Muscle of arm (tissue), 14 donors: ENCODE measurements at places on chromosomes 4 and X. TPM values are rescaled to one million over a fixed set of nuclear protein-coding genes. Genes with fewer than 3 reads are reported as not detected.
A peak's percentile ranks its signal among the peaks of the same experiment; 100 is the strongest.

TBX22 gene
- polyA plus RNA-seq: not detected

CLDN22 gene
- not detected for polyA plus RNA-seq

GPR82 gene
- polyA plus RNA-seq: not detected

STPG2 gene
- polyA plus RNA-seq: not detected

TEX11 gene
- polyA plus RNA-seq: not detected

TIGD4 gene
- 4.3 TPM for polyA plus RNA-seq

LRP2BP gene
- polyA plus RNA-seq: 7.3 TPM

- DNase-seq: no peak
Measured at GRCh38 chr4:62051332-62051731, 851.2 kb downstream of the ADGRL3 start.

FAT1 gene
- 102 TPM for polyA plus RNA-seq

- no peak for DNase-seq
Measured at GRCh38 chr4:9904976-9905587, 116.2 kb downstream of the SLC2A9 start.

ERAS gene
- polyA plus RNA-seq: not detected

ATP1B4 gene
- polyA plus RNA-seq: 436 TPM

- DNase-seq: no peak
Measured at GRCh38 chr4:108902769-108903168, 139.9 kb upstream of the ETNPPL start.

- DNase-seq: no peak
Measured at GRCh38 chrX:138866643-138867042, 155.1 kb upstream of the FGF13 start.

DNA sequence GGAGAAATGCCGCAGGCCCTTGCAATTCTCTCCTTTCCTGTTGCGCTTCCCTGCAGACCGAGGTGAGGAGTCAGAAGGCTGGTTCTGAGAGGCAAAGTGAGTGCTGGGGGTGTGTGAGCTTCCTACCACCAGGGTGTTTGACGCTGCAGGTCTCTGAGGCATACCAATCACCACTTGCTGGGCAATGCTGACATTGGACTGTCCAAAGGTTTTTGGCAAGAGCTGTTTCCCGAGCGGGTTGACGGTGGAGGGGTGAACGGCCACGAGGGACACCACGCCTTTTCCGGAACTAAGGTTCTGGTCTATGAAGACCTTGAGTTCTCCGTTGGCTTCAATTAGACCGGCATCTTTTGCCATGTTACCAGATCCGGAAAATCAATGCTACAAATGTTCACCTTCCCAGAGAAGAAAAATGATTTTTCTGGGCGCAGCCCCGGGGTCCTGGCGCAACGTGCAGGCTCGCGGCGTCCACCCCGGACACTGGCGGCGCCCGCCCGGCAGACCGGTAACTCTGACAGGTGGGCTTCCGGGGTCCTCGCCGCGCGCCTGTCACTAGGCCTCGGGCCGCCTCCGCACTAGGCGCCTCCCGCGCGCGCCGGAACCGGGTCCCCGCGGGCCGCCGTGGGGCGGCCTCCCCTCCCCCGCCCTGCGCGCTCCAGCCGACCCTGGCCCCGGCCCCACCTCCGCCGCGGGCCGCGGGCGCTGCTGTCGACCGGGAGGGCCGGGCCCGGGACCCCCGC lies 44.9 kb upstream of the FAM47C start:
- DNase-seq: no peak

PABPC1L2B gene
- not detected for polyA plus RNA-seq

DNA sequence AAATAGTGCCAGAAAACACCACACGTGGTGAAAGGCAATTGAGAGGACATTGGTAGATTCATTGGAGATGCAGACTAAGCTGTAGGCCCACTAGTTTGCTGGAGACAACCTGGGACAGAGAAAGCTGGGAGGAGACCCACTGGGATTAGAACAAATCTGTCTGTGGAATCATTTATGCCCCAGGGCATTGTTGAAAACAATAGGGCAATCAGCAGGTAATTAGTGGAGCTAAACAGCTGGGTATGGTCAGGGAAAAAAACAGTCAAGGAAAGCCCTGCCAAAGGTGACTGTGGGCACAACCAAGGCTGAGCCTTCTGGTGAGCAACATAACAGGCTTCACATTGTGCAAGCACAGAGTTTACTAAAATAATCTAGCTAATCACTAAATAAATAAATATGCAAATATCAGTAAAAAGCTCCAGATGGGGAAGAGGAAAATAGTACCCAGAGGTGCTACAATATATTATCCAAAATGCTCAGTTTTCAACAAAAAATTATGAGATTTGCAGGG lies 9.0 kb downstream of the TCEAL3 start:
- no peak for DNase-seq

- DNase-seq: no peak
Measured at GRCh38 chrX:20454117-20454516, 187.4 kb upstream of the RPS6KA3 start.

GRCh38 chr4:176953021-176953420 lies 160.3 kb upstream of the VEGFC start:
- no peak for DNase-seq

PNMA6A gene
- polyA plus RNA-seq: 1.2 TPM

DNA sequence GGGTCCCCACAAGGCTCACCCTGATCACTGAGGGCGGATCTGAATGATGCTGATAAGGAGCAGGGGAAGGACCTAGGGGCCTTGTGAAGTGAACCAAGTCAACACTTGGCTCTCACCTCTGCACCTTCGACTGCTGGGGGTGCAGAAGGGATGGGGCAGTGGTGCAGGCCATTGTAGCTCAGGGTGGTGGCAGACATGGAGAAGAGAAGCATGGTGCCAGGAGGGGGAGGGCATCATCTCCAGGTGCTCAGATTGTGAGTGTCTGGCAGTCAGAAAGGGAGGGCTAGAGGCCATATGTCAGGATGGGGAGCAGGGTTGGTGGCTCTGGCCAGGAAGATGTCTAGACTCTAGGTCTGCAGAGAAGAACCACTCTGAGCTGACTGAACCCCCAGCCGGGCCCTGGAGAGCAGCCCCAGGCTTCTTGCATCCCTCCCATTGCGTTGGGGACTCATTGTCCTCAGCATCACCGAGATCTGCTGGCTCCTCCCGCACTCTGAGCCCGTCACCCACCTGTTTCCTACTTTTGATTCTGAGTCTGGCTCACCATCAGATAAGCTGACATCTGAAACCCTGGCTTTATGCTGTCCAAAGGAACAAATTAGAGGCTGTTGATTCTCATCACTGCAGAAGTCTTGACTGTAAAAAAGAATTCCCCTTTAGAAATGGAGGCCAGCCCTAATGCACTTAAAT lies 3.8 kb downstream of the APLN start:
- DNase-seq: no peak

DNA sequence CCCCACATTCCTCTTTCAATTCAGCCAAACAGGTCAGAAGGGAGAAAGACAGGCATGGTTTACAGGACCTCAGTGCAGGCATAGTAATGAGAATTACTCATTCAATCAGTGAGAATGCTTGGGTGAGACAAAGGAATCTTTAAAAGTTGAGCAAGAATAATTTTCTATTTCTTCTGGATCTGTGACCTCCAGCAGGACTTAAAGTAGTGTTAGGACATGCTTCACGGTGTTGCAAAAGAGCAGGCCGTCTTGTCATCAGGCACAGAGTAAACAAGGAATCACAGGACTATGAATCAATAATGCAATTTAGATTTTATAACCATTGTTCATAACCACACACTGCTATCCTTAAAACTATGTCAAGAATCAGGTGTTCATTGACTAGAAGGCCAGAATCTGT lies 130.6 kb upstream of the GLRA2 start:
- DNase-seq: no peak

- no peak for DNase-seq
Measured at GRCh38 chrX:12986164-12986779, 11.4 kb downstream of the TMSB4X start.

- peak; percentile 52 for DNase-seq
Measured at GRCh38 chrX:153926858-153927671, 1.0 kb upstream of the ARHGAP4 start.

DNA sequence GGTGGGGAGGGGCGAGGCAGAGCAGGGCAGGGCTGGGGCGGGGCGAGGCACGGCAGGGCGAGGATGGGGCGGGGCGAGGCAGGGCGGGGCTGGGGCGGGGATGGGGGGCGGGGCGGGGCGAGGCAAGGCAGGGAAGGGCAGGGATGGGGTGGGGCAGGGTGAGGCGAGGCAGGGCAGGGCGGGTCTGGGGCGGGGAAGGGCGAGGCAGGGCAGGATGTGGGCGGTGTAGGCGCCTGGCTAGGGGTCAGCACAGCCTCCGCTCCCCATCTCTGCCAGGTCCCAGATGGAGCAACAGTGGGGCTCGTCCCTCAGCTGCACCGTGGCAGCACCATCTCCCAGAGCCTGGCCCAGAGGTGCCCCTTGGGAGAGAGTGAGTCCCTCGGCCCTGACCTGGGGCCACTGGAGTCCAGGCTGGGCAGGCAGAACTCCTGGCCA lies 4.2 kb upstream of the SRPK3 start:
- no peak for DNase-seq

DNA sequence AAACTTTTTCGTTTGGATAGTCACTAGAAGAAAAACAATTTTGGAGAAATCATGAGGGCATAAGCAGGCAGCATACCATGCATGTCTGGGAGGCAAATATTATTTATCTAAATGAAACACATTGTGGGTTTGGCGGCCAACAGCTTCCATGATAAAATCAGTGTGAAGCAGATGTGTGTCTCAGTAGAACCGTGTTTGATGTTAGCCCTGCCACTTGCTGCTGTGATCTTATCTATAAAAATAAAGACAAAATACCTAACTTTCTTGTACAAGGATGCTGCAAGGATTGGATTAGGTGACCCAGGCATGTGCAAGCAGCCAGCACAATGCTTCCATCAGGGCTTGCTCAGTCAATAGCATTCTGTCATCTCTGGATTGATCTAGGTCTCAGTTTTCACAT lies 341.4 kb downstream of the PACRGL start:
- no peak for DNase-seq

- no peak for DNase-seq
Measured at GRCh38 chrX:10507181-10507580, 113.2 kb downstream of the MID1 start.

DNA sequence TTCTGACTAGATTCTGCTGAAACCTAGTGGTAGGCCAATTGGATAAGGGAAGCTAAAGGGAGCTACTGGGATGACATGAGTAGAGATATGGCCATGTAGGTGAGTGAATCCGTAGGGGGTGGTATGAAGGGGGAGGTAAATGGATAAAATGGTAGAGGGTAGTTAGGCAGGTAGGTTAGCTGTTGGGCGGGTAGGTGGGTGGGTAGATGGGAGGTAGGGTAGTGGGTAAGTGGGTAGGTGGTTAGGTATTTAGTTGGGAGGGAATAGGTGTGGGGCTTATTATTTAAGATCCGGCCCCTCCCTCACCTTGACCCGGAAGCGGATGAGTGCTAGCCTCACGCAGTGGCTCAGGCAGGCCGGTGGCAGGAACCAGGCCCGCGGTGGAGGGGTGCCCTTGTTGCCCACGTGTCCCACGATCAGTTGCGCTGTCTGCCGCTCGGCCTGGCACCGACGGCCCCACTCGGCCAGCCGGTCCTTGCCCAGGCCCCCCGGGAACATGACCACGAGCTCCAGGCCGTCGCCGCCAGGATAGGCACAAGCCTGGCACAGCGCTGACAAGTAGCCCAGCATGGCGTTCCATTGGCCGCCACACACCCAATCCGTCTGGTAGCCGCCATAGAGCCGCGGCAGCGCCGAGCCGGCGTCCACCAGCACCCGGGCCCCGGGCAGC lies 725 bp downstream of the FAM120C start:
- DNase-seq: no peak

GRCh38 chrX:31872007-31872406 lies 800.2 kb upstream of the FTHL17 start:
- DNase-seq: peak; percentile 12

TDO2 gene
- polyA plus RNA-seq: not detected

GRCh38 chr4:111960241-111960667 lies 185.0 kb upstream of the FAM241A start:
- DNase-seq: no peak

SERTM2 gene
- 0.29 TPM for polyA plus RNA-seq

DNA sequence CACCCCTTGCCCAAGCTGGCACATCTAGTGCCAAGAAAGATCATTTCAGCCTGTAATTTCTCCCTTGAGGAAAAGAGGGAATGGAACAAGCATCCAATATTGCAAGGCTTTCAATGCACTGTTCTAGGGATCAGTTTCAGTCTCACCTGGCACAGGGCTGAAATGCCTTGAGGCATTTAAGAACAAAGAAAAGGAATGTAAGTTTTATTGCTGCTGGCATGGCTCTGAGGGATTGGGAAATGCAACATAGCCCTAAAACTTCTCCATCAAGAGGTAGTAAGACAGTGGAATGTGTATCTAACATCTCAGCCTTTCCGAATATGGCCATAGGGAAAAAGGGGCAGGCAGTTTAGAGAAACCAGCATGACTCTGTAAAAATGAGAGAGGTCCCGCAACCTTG lies 732.6 kb upstream of the LCORL start:
- DNase-seq: no peak

DNA sequence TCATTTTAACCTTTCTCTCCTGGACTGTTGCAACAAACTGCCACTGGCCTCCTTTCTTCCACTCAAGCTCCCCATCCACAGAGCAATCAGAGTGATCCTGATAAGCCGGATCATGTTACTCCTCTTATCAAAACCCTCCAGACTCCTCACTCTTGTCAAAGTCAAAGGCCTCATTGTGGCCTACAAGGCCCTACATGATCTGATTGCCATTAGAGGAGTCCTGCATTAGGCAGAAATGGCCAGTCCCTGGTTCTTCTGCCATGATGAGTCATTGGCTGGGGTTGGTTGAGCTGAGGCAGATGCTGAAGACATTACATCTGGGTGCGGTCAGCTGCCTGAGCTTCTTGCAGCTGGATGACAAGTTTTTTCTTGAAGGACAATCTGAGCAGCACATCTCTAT lies 32.7 kb upstream of the CASK start:
- DNase-seq: no peak

- no peak for DNase-seq
Measured at GRCh38 chr4:78247536-78248285, 190.6 kb downstream of the FRAS1 start.

- DNase-seq: no peak
Measured at GRCh38 chr4:79199743-79200142, 126.1 kb downstream of the NAA11 start.

PABPC1L2A gene
- polyA plus RNA-seq: not detected

CITED1 gene
- 15.7 TPM for polyA plus RNA-seq

DNA sequence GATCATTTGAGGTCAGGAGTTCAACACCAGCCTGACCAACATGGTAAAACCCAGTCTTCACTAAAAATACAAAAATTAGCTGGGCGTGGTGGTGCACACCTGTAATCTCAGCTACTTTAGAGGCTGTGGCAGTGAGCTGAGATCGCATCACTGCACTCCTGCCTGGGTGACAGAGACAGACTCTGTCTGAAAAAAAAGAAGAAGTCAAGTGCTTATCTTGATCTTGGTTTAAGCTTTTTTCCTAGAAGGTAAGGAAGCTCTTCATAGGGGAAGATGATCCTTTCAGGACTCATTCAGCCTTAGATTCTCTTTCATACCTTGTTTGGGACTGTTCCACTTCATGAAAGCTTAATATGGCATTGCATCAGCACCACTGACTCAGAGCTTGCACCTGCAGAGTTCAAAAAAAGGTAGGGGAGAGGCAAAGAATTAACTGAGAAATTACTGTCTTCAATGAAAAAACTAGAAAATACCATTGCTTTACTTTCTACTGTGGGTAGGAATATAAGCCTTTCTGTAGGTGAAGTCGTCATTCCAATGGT lies 70.8 kb upstream of the EPGN start:
- DNase-seq: no peak

- no peak for DNase-seq
Measured at GRCh38 chrX:118174516-118175098, 58.0 kb upstream of the KLHL13 start.

ADAMTS3 gene
- 2.9 TPM for polyA plus RNA-seq

CLDN2 gene
- 0.69 TPM for polyA plus RNA-seq
